ENCODE measurements at places on chromosomes 6 and 20. TPM values are rescaled to one million over a fixed set of nuclear protein-coding genes. Genes with fewer than 3 reads are reported as not detected.

Gene BPIFB4
- total RNA-seq, result not detected

Gene NRN1
- not detected for total RNA-seq

Gene C6orf52
- not detected for total RNA-seq

Gene FAM83B
- total RNA-seq, result 22.2 TPM

Gene HEY2
- 0.64 TPM for total RNA-seq

Gene TRPC4AP
- 79.0 TPM for total RNA-seq

Measured in Calu3 (cell line).